Left ventricle myocardium inferior (tissue), 1 donor: ENCODE measurements at places on chromosomes 7 and 10. TPM values are rescaled to one million over a fixed set of nuclear protein-coding genes. Genes with fewer than 3 reads are reported as not detected.

DNA sequence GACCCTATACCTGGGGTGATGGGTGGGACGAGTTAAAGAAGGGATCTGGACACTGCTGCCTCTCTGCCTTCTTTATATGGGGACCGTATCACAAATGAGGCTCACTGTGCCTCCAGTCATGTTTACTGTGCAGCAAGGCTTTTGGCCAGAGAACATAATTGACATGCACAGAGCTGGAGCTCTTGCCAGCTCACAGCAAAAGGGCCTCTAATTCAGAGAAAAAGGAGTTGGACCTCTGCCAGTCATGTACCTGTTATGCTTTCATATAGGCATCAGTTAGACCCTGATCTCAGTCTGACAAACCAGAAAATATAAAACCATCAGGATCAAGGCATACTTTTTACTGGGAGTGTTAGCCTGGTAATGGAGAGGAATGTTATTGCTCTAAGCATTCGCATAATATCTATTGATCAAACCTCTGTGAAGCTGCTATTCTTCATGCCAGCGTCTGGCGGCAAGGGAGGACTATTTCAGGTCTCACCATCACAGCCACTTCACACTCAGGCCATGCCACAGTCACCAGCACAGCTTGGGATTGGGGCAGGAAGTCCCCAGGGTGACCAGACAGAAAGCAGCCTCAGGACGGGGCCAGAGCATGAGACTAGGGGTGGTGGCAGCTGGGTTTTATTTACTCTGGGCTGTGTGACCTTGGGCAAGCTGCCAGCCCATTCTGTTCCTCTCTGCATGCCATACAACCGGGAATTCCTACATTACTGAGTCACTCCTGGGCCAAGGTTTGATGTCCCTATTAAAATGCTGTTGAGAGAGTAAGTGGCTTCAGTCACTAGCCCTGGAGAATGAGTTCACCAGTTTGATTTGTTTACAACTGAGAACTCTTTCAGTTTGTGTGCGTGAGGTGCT, 90.1 kb downstream of the NPSR1 start:
- peak; percentile 81 for DNase-seq
- H3K27ac ChIP-seq, result peak overlapping the region; percentile 84
- peaks cover 21% of the 10 kb centered on the region for H3K4me1 ChIP-seq
- no peaks in the 10 kb centered on the region for H3K36me3 ChIP-seq
- peak overlapping the region; percentile 30 for H3K4me3 ChIP-seq
- no peaks in the 10 kb centered on the region for H3K27me3 ChIP-seq

DNA sequence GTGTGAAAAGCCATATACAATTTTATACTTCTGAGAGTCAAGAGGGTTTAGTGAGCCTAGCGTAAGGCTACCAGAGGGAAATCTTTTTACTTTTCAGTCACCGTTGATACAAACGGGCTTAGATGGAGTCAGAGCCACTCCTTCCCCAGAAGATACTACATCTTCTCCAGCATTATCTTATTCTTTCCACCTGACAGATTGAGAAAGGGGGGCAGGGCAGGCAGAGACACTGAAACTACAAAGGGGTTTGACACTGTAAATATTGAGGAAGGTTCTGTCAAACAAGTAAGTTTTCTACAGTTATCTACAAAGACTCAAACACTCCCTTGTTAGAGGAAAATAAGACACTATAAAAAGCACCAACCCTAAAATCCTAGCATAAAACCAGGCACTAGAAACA, 100.0 kb downstream of the RELN start:
- no peaks in the 10 kb centered on the region for H3K36me3 ChIP-seq

GRCh38 chr7:33761449-33762080, 143.8 kb upstream of the BMPER start:
- H3K4me1 ChIP-seq, result no peaks in the 10 kb centered on the region
- no peaks in the 10 kb centered on the region for H3K27me3 ChIP-seq
- H3K36me3 ChIP-seq, result no peaks in the 10 kb centered on the region
- no peak for DNase-seq
- H3K4me3 ChIP-seq, result no peak overlapping the region

The ARHGAP22 gene
- 3.8 TPM for total RNA-seq

The TAS2R41 gene
- not detected for total RNA-seq

The CYP2E1 gene
- total RNA-seq, result 1.1 TPM

DNA sequence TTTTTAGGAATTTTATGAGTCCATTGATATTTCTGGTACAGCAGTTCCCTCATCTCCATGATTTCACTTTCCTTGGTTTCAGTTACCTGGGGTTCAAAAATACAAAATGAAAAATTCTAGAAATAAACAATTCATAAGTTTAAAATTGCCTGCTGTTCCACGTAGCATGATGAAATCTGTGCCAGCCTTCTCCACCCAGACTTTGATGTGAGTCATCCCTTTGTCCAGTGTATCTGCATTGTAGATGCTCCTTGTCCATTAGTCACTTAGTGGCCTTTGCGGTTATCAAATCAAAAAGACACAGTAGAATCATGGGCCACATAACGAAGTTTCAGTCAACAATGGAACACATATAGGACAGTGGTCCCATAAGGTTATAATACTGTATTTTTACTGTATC, 286.9 kb downstream of the PTEN start:
- H3K27ac ChIP-seq, result no peak overlapping the region
- no peak for DNase-seq
- no peak overlapping the region for H3K4me3 ChIP-seq
- H3K4me1 ChIP-seq, result peaks cover 11% of the 10 kb centered on the region

- H3K27ac ChIP-seq, result peak overlapping the region; percentile 69
- H3K27me3 ChIP-seq, result no peaks in the 10 kb centered on the region
- H3K4me3 ChIP-seq, result no peak overlapping the region
- H3K36me3 ChIP-seq, result no peaks in the 10 kb centered on the region
Measured at GRCh38 chr10:52877451-52877850, 104.9 kb upstream of the MBL2 start.

DNA sequence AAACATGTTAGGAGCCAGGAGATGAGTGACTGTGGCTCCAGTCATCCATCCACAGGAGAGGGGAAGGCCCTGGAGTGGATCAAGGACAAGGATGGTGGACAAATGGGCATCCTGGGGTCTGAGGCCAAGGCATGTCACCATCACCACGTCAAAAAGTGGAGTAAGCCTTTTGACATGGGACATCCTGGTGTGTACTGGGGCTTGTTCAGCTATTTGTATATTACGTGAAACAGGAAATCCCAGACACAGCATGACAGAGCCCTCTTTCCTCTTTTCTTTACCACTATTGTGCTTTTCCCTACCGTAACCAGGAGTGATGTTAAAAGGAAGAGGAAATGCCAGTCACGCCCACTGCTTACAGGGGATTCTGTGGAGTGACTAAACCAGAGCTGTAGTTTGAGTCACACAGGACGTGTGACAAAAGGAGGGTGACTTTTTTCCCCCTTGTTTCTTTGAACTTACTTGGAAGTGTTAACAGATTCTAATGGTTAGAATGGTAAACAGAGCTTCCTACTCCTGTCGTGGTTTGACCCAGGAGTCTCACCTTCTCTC, 15.4 kb downstream of the ACSL5 start:
- H3K27ac ChIP-seq, result peak overlapping the region; percentile 66
- no peak for DNase-seq
- H3K27me3 ChIP-seq, result no peaks in the 10 kb centered on the region
- no peak overlapping the region for H3K4me3 ChIP-seq
- H3K4me1 ChIP-seq, result peaks cover 18% of the 10 kb centered on the region
- no peaks in the 10 kb centered on the region for H3K36me3 ChIP-seq

DNA sequence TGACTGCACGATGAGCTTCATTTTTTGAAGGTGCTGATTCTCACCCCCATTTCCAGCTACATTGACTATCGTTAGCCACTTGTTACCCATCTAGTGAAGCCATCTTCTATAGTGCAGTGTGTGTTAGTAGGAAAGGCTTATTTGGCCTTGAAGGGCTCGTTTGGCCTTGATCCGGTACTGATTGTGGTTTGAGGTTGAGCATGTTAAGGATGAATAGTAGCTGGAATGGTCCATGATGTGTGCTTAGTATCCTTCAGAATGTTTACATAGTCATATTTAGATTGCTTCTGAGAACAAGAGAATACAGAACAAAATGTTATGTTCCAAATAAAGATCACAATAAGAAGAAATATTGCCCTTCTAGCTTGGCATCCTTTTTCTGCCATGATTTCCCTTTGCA, 591.5 kb downstream of the AUTS2 start:
- peaks cover 2% of the 10 kb centered on the region for H3K36me3 ChIP-seq
- no peaks in the 10 kb centered on the region for H3K4me1 ChIP-seq
- H3K4me3 ChIP-seq, result no peak overlapping the region
- DNase-seq, result no peak
- H3K27ac ChIP-seq, result no peak overlapping the region

DNA sequence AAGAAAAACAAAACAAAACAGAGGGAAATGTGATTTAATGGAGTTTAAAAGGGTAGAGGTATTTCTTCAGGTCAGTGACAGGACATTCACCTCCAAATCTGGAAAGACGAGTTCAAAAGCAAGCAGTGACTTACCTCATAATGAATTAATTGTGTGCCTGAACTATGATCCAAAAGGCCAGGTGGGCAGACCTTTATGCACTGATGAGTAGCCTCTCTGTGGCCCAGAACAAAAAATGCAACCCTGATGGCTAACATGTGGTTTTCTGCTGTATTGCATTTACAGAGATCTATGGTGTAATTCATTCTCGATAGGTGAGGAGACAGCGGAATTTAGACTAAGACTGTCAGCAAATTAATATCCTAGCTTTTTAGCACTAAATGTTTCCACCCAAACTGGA, 142.0 kb downstream of the HDAC9 start:
- no peak overlapping the region for H3K4me3 ChIP-seq
- no peak for DNase-seq
- H3K27ac ChIP-seq, result no peak overlapping the region
- H3K4me1 ChIP-seq, result peaks cover 10% of the 10 kb centered on the region

The NPSR1 gene
- not detected for total RNA-seq

- H3K4me3 ChIP-seq, result no peak overlapping the region
- no peak for DNase-seq
- H3K4me1 ChIP-seq, result peaks cover 91% of the 10 kb centered on the region
- H3K27me3 ChIP-seq, result no peaks in the 10 kb centered on the region
- peak overlapping the region; percentile 78 for H3K27ac ChIP-seq
- H3K36me3 ChIP-seq, result no peaks in the 10 kb centered on the region
Measured at GRCh38 chr10:97520520-97520919, 21.8 kb downstream of the UBTD1 start.

- H3K27ac ChIP-seq, result no peak overlapping the region
- peaks cover 64% of the 10 kb centered on the region for H3K36me3 ChIP-seq
- H3K27me3 ChIP-seq, result no peaks in the 10 kb centered on the region
- no peak for DNase-seq
- no peak overlapping the region for H3K4me3 ChIP-seq
Measured at GRCh38 chr7:111863269-111863668, 301.0 kb upstream of the IMMP2L start.

DNA sequence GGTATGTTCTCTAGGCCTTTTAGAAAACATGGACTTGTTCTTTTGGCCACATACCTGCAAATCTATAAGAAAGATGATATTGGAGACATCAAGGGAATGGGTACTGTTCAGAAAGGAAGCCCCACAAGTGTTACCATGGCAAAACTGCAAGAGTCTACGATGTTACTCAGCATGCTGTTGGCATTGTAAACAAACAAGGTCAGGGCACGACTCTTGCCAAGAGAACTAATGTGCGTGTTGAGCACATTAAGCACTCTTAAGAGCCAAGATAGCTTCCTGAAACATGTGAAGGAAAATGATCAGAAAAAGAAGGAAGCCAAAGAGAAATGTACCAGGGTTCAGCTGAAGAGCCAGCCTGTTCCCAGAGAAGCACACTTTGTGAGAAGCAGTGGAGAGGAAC, 37.1 kb downstream of the SDK1 start:
- DNase-seq, result no peak
- no peak overlapping the region for H3K27ac ChIP-seq
- H3K4me3 ChIP-seq, result no peak overlapping the region
- H3K36me3 ChIP-seq, result no peaks in the 10 kb centered on the region
- H3K27me3 ChIP-seq, result peaks cover 16% of the 10 kb centered on the region
- no peaks in the 10 kb centered on the region for H3K4me1 ChIP-seq

GRCh38 chr10:10209167-10209566, 808.5 kb upstream of the CELF2 start:
- no peaks in the 10 kb centered on the region for H3K27me3 ChIP-seq
- no peak overlapping the region for H3K4me3 ChIP-seq
- H3K27ac ChIP-seq, result no peak overlapping the region
- no peaks in the 10 kb centered on the region for H3K4me1 ChIP-seq
- H3K36me3 ChIP-seq, result no peaks in the 10 kb centered on the region

- no peak overlapping the region for H3K4me3 ChIP-seq
- no peaks in the 10 kb centered on the region for H3K27me3 ChIP-seq
- no peaks in the 10 kb centered on the region for H3K4me1 ChIP-seq
- H3K36me3 ChIP-seq, result no peaks in the 10 kb centered on the region
- no peak for DNase-seq
Measured at GRCh38 chr7:123004931-123005330, 9.4 kb upstream of the TAS2R16 start.
